ENCODE measurements at places on chromosomes 1 and 21. TPM values are rescaled to one million over a fixed set of nuclear protein-coding genes. Genes with fewer than 3 reads are reported as not detected.

The IL20 gene
- total RNA-seq, result not detected

The CD101 gene
- total RNA-seq, result 1.6 TPM

The RPS6KA1 gene
- 11.8 TPM for total RNA-seq

The SPATA46 gene
- not detected for total RNA-seq

The OPTC gene
- total RNA-seq, result not detected

The SH2D1B gene
- not detected for total RNA-seq

The DNAI4 gene
- total RNA-seq, result 6.9 TPM

Data from astrocyte (in vitro differentiated cells and primary cell).